ENCODE measurements at places on chromosomes 2 and 18.

- peak; percentile 16 for DNase-seq
Observed at GRCh38 chr2:124983595-124983994, 958.5 kb downstream of the CNTNAP5 start.

DNA sequence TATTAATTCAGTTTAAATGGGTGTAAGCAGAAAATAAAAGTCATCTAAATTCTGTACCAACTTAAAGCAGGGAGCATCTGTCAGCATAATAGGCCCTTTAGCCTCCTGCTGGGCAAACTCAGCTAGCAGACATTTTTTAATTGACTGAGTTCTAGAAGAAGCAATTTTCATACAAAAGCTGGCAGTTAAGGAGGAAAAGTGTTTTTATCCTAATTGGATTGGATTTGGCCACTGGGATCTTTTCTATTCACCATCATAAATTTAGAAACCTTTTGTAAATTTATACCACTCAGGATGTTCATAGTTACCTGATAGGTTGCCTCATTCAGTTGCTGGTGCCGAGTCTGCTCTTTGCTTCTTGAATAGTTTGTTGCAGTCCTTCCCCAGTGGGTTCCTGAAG, 262.7 kb upstream of the FSIP2 start:
- no peak for DNase-seq

DNA sequence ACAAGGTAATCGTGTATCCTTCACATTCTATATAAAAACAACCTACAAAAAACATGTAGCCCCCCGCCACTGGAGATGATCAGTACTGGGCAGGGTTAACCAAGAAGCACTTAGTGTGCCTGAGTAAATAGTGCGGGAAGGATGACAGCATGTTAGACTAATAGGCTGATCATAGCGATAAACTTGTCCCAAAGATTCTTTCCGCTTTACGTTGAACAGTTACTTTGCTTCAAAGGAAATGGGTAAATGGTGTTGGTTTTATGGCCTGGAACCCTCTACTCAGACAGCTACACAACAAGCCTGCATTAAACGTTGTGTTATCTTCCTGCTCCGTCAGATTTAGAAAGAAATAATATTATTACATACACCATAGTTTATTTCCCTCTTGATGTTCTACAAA, 67.7 kb downstream of the CTAGE1 start:
- no peak for DNase-seq

DNA sequence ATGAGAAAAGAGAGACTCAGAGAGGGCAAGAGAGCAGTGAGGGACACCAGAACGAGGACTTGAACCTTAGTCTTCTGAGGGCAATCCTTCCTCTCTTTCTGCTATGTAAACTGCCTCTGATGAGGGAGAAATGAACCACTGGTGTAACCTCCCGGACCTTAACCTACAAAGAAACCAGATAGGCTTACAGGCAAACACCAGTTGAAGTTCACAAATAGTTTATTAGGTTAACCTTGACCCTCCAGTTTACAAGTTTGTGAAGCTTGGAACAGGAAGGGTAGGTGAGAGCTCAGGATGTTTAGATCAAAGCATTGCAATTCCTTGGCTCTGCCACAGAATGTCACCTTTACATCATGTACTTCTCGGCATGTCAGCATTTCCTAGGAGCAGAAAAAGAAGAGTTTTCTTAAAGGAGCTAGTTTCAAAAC, 486.4 kb upstream of the SPRED2 start:
- no peak for DNase-seq

DNA sequence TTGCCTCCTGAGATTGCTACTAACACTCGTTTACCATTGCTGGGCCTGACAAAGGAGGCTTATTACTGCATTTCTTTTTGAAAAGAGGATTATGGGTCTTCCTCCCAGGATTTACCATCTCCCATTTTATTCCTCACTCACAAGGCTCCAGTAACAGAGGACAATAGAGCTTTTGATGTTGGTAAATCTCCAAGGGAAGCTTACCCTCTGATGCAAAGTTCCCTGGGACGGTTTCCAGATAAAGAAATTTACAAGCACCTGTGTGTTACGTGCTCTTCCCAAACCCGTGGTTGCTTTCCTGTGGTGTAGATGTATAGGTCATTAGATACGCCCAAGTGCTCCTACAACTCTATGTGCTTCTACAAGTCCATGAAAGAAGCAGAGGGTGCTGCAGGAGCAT, 17.1 kb downstream of the VSNL1 start:
- DNase-seq, result no peak

- no peak for DNase-seq
Observed at GRCh38 chr2:219957820-219958219, 330.4 kb downstream of the SLC4A3 start.

DNA sequence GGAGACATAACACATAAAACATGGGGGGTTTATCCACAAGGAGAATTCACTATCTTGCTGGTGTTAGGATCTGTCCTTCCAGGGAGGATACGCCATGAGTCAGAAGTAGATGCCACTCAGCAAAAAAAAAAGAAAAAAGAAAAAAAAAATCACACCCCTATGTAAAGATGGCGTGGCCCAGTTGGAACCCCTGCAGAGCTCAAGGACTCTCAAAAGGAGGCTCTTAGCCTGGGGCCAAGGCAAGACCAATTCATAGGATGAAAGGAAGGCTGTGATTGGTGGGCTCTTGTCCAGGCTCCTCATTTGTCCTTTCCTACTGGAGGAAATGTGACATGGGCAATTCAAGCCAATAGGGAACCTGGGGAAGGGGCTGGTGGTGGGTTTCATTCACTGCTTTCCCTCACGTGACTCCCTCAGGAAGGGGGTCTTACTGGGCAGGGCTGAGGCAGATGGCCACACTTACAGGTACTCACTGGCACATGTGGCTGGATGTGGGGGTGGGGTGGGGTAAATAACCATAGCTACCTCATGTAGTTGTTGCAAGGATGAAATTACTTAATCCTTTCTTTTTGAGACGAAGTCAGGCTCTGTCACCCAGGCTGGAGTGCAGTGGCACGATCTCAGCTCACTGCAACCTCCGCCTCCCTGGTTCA, 38.7 kb upstream of the HAAO start:
- no peak for DNase-seq

DNA sequence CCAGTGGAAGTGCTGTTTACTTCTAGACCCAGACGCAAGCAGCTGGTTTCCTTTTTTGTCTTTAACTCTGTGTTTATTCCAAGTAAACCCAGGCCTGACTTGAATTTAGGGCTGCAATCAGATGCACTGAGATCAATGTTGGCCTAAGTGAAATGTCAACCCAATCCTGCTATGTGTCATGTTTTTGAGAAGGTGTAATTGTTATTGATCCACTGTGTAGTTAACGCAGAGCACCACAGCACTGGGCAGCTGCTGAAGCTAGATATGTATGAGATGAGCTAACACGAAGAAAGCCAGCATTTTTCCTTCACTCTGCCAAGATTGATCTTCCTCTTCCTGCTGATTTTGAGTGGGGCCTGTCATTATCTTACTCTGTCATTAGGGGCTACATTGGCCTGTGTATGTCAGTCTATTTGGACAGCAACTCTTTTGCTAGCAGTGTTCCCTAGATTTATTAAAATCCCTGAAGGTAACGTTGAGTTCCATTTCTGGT, 18.9 kb upstream of the DLX1 start:
- DNase-seq, result no peak

DNA sequence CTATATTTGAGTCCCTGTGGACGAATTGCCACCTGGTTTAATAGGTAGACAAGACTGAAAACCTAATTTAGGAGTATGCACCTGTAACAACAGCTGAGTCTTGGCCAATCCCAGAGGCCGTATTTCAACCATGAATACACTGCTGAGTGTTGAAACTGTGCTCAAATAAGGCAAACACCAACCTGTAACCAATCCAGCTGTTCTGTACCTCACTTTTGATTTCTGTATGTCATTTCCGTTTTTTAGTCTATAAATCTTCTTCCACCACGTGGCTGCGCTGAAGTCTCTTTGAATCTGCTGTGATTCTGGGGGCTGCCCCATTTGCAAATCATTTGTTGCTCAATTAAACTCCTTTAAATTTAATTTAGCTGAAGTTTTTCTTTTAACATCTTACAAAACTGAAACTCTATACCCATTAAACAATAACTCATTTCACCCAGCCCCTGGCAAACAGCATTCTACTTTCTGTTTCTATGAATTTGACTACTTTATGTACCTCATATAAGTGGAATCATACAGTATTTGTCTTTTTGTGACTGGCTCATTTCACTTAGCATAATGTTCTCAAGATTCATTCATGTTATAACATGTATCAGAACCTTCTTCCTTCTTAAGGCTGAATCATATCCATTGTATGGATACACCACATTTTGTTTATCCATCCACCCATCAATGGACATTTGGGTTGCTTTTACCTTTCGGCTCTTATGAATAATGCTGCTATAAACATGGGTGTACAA, 7.5 kb upstream of the YPEL5 start:
- no peak for DNase-seq

DNA sequence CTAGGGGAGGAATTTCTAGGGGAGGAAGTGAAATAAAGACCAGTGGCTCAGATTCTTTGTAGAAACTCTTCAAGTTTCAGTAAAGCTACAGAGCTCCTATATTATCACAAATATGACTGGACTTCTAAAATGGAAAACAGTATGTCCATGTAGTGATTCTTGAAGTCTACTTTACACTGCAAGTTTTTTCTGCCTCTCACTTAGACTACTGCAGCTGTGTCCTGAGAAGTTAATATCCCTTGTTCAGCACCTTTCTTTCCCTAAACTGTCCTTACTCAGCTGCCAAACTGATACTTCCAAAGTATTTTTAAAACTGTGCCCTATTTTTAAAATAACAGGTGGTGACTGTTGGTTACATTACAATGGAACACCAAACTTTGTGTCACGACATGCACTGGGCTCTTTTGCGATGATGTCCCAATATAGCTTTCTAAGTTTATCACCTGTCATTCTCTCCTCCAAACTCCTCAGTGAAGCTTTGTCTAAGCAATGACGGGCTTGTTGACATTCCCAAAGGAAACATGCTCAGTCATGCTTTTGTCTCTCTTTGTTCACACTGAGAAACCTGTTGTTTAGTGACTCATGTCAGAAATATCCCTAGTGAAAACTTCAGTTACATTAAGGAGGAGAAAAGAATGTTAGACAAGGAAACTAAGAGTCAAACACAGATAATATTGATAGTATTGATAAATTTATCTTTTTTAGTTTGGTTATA, 341.1 kb downstream of the ARL6IP6 start:
- DNase-seq, result peak; percentile 45

DNA sequence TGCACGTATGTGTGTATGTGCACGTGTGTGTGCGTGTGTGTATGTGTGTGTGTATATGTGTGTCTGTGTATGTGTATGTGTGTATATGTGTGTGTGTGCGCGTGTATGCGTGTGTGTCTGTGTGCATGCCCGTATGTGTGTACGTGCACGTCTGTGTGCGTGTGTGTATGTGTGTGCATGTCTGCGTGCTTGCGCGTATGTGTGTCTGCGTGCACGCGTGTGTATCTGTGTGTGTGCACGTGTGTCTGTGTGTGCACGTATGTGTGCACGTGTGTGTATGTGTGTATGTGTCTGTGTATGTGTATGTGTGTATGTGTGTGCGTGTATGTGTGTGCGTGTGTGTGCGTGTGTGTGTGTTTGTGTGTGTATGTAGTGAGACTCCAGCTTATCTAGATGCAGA, 97.5 kb upstream of the SPATS2L start:
- DNase-seq, result no peak

- DNase-seq, result no peak
Observed at GRCh38 chr2:149744865-149745264, 157.3 kb upstream of the MMADHC start.

GRCh38 chr2:223486751-223487150, 115.4 kb downstream of the SCG2 start:
- DNase-seq, result no peak

DNA sequence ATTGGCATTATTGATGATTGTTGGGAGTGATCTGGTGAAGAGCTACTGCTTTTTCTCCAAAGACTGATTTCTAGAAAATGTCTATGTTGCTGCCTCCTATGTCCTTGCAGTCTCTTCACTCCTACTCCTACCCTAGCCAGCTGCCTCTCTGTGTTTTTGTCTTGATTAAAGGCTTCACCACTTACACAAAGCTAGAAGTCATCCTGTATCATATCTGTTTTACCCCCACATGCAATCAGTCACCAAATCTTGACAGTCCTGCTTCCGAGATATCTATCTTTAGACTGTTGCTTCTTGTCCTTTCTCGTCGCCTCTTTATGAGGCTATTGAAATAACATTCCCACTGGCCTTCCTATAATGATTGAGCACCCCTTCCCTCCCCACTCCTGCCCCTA, 84.5 kb upstream of the ITGA4 start:
- DNase-seq, result no peak

GRCh38 chr2:200509612-200510433, at the start of gene KCTD18:
KCTD18 (minus strand) TSS chr2:200510068; CDS start chr2:200507016, 3,052 bp downstream.
- DNase-seq, result peak; percentile 85

DNA sequence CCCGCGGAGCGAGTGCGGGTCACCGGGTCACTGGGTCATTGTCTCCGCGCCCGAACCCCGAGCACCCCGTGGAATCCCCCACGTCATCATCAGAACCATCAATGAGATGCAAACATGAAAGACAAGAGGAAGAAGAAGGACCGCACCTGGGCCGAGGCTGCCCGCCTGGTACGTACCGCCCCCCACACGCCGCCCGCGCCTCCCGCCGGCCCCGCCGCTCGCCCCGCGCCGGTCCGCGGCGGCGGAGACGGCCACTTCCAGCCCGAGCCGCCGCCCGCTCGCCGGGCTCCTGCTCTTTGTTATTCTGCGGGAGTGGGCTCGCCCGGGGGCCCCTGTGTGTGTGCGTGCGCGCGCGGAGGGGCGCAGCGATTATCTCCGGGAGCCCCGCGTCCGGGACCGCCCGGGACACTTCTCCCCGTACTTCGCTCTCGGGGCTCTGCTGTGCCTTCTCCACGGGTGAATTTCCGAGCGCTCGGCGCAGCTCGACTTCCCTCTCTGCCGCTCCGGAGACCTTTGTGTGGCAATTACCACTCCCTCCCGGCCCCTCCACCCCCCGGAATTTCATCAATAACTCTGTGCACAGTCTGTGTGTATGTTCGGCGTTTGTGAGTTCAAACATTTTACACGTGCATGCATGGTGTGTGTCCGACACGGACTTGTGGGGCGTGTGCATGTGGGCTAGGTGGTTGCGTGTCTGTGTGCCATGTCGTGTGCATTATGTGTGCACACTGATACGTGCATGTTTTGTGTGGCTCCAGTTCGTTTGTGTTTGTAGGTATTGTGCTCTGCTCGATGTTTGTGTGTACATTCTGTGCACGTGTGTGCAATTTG, 714 bp downstream of the ASXL3 start:
- DNase-seq, result no peak

- no peak for DNase-seq
Observed at GRCh38 chr2:134683561-134684112, 35.2 kb downstream of the TMEM163 start.

GRCh38 chr2:165245081-165245793, 6.0 kb downstream of the SCN2A start:
- no peak for DNase-seq

- DNase-seq, result no peak
Observed at GRCh38 chr18:41703744-41704530, 251.1 kb upstream of the PIK3C3 start.

GRCh38 chr2:151730262-151730975, 3.9 kb downstream of the NEB start:
- no peak for DNase-seq

GRCh38 chr2:168740788-168741187, 61.6 kb upstream of the NOSTRIN start:
- DNase-seq, result no peak

GRCh38 chr2:196105951-196106350, 37.3 kb upstream of the DNAH7 start:
- DNase-seq, result no peak

- DNase-seq, result peak; percentile 47
Observed at GRCh38 chr2:201116959-201117734, 1.2 kb downstream of the CFLAR start.

- DNase-seq, result peak; percentile 33
Observed at GRCh38 chr2:232781765-232782164, 5.4 kb upstream of the KCNJ13 start.
